ENCODE measurements at places on chromosomes 2 and 18.

GRCh38 chr2:154375579-154375931 lies 322.9 kb upstream of the KCNJ3 start:
- DNase-seq = no peak

DNA sequence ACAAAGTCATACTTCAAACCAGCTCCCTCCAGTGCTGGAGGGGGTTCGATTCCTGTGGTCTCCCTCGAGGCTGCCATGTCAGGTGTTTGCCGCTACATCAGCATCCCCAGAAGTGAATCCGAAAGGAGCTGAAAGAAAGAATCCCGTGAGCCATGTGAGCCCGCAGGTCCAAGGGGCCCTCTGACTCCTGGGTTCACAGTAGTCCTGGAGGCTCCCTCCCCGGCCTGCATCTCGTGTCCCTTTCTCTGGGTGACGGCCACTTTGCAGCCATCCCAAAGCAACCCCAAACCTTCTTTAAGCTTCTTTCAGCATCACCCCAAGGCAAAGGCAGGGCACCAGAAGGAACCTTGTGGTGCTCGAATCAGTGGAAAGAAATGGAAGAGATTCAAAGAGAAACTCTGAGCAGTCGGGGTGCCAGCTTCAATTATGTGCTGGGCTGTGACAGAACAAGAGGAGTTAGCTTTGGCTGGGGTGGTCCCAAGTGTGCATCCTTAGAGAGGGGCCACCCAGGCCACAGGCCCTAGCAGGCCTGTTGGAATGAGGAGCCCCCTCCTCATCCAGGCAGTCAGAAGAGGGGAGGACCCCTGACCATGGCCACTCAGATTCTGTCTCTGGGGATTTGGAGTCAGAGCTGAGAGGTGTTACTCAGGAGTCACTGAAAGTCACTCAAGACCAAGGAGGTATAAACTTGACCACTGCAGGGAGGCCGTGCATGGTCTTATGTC lies 59.7 kb downstream of the CIB4 start:
- DNase-seq = peak; percentile 40

- DNase-seq = no peak
These were observed 114.8 kb upstream of the SATB2 start for GRCh38 chr2:199572571-199572970.

DNA sequence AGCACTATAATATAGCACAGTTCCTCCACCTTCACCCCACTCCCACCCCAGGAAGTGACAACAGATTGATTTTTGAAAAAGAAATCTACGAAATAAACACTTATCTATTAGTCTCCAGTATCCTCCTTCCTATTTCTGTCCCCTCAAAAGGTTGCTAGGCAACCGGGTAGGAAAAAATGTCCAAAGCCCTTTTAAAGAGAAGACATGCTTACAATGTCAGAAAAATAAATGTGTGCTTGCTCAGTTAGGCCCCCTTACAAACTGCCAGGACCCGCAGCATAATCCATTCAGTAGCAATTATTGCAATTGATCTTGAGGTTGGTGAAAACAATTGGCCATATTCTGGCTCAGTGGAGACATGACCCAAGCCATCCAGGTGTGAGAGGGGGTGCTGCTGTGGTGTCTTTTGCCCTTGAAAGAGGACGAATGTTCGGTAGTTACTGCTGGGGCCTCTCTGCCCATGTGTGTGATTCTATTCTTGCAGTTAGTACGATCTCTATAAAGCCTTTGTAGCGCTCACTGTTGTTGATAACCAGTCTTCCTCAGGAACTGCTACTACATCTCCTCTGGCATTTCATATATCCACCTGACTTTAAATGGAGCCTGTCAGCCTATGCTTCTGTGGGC lies 144.3 kb downstream of the MYO3B start:
- DNase-seq = no peak

- DNase-seq = no peak
These were observed 47.4 kb downstream of the SLC8A1 start for GRCh38 chr2:40404517-40404916.

GRCh38 chr18:33146014-33146413 lies 294.5 kb downstream of the CCDC178 start:
- no peak for DNase-seq

DNA sequence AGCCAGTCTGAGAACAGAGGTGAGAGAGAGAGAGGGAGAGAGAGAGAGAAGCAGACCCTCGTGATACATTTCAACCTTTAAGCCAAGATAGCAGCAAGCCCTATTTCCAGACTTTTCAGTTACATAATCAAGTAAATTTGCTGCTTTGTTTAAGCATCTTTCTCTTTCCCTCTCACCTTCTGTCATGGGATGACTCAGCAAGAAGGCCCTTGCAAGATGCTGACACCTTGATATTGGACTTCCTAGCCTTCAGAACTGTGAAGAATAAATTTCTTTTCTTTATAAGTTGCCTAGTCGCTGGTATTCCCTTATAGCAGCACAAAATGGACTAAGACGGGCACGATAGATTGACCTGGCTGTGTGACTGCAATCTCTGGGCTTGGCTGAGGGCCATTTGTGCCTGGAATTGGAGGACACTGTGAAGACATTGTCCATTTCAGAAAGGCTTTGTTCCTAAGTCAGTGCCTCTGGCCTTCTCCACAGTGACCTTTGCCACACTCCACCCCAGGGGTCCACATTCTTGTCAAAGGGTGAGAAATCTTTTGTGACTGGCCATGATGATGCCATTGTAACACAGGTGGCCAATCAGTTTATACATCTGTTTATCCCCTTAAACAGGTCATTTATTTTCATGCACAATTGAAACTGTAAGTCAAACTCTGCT lies 51.3 kb upstream of the ITSN2 start:
- no peak for DNase-seq

DNA sequence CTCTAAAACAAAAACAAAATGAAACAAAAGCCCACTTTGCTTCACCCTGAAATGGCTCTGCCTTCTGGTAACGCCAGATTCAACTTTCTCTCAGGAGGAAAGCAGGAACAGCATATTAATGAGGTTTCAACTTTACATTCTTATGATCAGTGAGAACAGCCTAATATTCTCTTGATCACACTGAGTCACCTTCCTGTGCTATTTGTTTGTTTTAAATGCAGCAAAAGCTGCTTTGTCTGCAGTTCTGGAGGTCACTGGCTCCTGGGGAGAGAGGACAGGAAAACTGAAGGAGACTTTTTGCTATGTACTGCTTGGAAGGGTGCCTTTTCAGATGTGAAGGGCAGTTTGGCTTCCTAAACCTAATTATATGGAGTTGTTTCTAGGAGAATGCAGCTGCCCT lies 48.1 kb downstream of the MAIP1 start:
- no peak for DNase-seq

DNA sequence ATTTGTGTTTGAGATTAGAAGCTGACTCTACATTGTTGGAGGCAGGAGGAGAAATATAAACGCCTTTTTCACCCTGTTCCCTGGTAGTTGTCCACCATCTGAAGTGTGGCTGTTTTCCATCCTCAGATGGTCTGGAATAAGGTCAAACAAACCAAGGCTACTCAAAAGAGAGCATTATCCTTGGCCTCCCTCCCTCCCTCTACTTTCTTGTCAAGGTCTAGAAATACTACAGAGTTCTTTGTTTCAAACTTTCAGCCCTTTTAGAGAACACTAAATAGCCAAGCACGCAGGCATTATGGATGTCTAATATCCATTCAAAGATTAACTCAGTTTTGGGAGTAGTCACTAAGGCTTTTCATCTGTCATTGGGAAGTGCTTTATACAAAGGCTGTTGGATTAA lies 215.8 kb upstream of the ITGA4 start:
- no peak for DNase-seq

DNA sequence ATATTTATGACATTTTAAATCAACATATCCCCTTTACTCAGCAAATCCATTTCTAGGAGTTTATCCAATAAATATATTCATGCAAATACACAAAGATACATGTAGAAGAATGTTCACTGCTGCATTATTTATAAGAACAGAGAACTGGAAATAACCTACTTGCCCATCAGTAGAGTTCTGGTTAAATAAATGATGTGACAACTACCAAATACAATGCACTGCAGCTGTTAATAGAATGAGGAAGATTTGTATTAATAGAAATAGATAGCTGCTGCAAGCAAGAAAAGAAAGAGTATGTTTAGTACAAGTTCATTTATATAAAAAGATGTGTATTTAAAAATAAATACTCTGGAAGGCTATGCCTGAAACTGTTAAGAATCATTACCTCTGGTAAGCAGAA lies 49.3 kb upstream of the CSRNP3 start:
- DNase-seq = no peak
